Fibroblast of skin of scalp (primary cell): ENCODE measurements at places on chromosomes 6 and 20.

DNA sequence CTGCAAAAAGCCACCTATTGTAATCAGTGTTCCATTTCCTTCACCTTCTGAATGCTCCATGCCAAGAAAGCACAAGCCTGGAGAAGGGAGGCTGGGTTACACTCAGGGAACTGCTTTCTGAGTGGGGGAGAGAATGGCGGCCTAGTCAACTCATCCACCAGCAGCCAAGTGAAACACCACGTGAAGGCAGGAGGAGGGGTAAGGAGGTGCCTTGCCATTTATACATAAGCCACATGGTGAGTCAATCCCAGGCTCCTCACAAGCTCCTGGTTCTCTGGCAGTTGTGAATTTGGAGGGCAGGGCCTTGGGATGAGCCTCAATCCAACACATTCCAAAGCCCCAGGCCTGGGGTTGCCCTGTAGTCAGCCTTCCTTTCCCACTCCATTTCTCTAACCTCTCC lies 149.4 kb downstream of the CD24 start:
- DNase-seq, result no peak

DNA sequence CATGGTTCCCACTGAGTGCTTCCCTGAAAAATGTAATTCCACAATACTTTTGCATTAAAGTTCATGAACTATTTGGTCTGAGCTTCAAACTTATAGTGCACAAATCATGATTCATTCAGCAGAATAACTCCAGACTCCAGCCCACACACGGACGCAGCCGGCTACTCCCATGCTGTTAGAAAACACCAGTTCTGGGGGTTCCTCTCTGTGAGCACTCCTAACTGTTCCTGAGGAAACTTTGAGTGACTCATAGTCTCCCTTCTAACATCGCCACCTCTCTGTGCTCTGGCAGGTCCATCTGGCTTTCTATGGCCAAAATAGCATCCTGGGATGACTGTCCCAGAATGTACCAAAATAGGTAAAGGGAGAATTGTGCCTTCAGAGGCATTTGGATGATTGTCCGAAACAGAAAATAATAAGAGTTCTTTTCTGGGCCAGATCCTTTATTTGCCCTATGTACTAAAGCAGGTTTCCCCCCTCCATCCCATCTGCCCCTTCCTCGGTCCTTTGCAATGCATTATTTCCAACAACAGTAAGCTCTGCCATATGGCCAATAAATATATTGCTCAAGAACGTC lies 32.3 kb upstream of the LY86 start:
- DNase-seq, result peak; percentile 31

- DNase-seq, result peak; percentile 88
Measured at GRCh38 chr6:12348530-12349511, 58.7 kb downstream of the EDN1 start.

- DNase-seq, result peak; percentile 56
Measured at GRCh38 chr6:12064131-12064530, 52.0 kb downstream of the HIVEP1 start.

DNA sequence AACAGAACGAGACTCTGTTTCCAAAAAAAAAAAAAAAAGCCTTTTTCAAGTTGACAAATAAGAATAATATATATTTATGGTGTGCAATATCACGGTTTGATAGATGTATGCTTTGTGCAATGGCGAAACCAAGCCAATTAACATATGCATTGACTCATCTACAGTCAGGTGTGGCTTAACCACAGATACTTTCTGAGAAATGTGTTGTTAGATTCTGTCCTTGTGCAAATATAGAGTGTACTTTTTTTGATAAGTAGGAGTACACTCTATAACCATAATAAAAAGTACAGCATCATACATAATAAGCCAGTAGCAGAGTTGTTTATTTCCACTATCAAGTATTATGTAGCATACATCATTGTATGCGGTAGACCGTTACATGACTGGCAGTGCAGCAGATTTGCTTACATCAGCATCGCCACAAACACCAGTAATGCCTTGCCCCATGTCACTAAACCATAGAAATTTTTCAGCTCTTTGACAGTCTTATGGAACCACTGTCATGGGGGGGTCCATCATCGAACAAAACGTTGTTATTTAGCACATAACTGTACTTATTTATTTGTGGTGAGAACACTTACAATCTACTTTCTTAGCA lies 59.2 kb downstream of the TMEM170B start:
- DNase-seq, result no peak

- no peak for DNase-seq
Measured at GRCh38 chr6:24477070-24477469, 12.3 kb downstream of the GPLD1 start.

DNA sequence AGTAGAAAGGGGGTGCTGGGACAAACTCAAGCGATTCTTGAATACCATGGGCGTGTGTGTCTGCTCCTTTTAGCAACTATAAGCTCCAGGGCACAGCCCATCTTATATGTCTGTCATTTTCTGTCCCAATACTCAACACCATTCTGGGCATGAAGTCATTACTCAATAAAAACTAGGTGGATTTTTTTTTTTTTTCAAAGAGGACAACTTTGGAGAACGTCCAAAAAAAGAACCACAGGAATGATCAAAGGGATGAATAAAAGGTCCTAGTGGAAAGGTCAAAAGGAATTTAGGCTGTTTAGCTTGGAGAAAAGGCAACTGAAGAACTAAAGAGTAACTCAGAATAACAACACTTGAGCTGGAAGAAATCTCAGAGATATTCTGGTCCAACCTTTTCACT lies 24.4 kb downstream of the UQCC1 start:
- peak; percentile 48 for DNase-seq

DNA sequence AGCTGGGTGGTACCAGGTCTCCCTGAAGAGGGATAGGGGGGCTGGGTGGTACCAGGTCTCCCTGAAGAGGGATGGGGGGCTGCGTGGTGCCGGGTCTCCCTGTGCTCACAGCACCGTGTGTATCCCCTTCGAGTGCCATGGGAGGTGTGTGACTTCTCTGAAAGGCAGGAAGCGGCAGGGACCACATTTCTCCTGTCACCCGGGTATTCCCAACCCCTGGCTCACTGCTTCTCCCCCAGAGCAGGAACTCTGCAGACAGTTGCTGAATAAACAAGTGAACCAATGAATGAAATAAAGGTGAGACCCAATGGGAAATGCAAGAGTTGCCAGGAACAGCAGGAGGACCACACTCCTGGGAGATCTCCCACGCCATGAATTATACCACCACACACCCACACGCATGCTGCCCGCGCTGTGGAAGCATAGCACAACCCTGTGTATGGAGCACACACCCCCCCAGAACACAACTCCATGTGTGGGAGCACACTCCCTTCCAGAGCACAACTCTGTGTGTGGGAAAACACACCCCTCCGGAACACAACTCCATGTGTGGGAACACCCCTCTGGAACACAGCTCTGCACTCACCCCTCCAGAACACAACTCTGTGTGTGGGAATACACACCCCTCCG lies 50.7 kb downstream of the RNASET2 start:
- no peak for DNase-seq

DNA sequence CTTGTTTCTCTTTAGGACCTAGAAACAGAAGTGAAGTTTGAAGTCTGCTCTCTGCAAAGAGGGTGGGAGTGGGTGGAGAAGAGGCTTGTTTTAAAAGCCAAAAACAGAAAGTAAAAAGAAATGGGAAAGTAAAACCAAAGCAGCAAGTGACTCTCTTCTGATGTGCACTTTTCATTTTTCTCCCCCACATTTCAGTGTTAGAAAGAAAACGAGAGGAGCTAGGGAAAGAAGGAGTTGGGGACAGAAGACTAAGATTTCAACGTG lies 1.3 kb downstream of the C6orf141 start:
- no peak for DNase-seq

GRCh38 chr6:6803180-6803977 lies 214.9 kb downstream of the LY86 start:
- no peak for DNase-seq

DNA sequence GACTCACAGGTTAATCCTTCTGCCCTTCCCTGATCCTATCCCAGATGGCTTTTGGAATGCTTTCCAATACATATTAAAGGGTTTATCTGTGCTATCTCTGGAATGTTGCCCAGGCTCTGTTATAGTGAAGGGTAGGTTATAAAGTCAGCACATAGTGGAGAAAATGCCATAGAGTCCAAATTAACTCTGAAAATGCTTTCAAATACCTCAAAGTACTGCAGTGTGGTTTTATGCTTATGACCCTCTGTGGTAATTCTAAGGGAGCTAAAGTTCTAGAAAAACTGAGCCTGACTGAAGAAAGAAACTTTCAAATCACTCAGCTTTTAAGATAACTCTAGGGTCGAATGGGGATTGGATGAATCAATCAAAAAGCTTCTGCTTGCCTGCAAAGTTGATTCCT lies 159.8 kb downstream of the PLCB1 start:
- DNase-seq, result peak; percentile 86

DNA sequence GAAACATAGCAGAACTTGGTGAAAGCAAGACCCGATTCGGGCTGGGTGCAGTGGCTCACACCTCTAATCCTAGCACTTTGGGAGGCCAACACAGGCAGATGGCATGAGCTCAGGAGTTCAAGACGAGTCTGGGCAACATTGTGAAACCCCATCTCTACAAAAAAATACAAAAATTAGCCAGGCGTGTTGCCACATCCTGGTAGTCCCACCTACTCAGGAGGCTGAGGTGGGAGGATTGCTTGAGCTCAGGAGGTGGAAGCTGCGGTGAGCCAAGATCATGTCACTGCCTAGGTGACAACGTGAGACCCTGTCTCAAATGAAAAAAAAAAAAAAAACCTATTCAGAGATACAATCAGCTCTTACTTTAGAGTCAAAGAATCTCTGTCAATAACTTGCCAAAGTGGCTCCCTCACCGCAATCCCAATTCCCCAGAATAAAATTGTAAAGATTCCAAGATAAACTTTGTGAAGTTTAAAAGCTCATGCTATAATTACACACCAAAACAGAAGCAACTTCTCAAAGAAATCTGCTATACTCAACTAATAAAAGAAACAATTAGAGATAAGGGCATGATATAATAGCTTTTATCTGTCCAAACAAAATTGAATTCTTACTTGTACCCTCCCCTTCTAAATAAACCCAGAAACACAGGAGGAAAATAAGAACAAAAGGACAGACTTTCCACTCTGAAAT lies 33.6 kb downstream of the CDK19 start:
- DNase-seq, result no peak

GRCh38 chr20:46305331-46305972 lies 2.8 kb downstream of the CDH22 start:
- DNase-seq, result no peak

DNA sequence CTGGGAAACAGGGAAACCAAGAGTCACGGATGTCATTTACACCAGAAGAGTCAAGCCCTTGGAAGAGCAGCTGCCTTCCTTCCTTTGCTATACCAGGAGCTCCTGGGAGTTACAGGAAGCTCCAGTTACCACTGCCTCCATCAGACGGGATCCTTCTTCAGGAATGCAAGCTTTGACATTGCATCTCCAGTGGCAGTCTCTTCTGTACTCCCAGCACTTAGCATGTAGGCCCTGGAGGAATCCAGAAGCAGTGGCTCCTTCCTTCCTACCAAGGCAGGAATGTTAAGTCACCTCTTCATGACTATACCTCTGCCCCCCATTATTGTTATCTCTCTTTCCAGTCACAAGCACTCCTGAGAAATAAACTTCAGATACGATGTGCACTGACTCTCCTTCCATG lies 836.0 kb downstream of the MAFB start:
- DNase-seq, result no peak

GRCh38 chr6:35596448-35597442 lies 84.0 kb upstream of the TULP1 start:
- peak; percentile 93 for DNase-seq

- DNase-seq, result no peak
Measured at GRCh38 chr6:6283746-6284145, 36.7 kb downstream of the F13A1 start.

DNA sequence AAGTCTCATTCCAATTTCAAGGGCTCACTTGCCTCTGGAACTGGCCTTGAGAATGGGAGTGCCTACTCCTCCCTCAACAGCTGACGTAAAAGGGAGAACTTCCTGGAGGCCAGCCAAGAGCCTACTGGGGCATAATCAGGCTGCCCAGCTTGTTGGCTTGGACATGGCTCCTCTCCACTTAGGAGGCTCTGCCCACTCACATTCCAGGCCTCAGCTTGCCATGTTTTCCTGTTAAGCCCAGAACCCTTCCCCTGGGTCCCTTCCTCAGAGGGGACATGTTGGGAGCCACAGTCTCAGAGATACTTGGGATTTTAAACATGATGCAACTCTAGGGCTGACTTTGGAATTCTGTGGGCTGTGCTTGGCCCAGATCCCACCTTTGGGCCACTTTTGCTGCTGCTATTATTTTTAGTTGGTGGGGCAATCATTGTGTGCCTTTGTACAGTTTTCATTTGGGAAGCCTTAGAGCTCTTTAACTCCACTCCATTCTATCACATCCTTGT lies 31.5 kb upstream of the ADTRP start:
- DNase-seq, result peak; percentile 90

GRCh38 chr6:170008294-170008785 lies 256.9 kb downstream of the ERMARD start:
- DNase-seq, result no peak

- DNase-seq, result no peak
Measured at GRCh38 chr6:28772480-28773381, 151.1 kb downstream of the TRIM27 start.

DNA sequence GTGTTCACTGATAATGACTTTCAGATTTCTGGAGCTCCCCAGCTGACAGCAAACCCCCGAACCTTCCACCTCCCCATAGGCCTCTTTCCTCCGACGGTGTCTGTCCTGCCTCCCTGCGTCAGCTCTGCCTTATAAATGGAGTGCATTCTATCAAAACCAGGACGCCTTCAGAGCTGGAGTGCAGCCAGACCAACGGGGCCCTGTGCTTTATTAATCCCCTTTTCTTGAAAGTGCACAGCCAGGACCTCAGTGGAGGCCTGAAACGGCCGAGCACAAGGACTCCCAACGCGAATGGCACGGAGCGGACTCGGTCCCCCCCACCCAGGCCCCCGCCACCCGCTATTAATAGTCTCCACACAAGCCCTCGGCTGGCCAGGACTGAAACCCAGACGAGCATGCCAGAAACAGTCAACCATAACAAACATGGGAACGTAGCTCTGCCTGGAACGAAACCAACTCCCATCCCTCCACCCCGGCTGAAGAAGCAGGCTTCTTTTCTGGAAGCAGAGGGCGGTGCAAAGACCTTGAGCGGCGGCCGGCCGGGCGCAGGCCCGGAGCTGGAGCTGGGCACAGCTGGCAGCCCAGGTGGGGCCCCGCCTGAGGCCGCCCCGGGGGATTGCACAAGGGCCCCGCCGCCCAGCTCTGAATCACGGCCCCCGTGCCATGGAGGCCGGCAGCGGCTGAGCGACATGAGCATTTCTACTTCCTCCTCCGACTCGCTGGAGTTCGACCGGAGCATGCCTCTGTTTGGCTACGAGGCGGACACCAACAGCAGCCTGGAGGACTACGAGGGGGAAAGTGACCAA lies 42.3 kb upstream of the NAA20 start:
- peak; percentile 98 for DNase-seq
